IMR-90 (cell line): ENCODE measurements at places on chromosomes 11 and 22. TPM values are rescaled to one million over a fixed set of nuclear protein-coding genes. Genes with fewer than 3 reads are reported as not detected.

GRCh38 chr22:49770547-49771265 lies 57.0 kb downstream of the BRD1 start:
- H3K36me3 ChIP-seq, result peaks cover 28% of the 10 kb centered on the region
- peaks cover 11% of the 10 kb centered on the region for H3K4me1 ChIP-seq
- no peak overlapping the region for H3K27ac ChIP-seq
- H3K4me3 ChIP-seq, result no peak overlapping the region

DNA sequence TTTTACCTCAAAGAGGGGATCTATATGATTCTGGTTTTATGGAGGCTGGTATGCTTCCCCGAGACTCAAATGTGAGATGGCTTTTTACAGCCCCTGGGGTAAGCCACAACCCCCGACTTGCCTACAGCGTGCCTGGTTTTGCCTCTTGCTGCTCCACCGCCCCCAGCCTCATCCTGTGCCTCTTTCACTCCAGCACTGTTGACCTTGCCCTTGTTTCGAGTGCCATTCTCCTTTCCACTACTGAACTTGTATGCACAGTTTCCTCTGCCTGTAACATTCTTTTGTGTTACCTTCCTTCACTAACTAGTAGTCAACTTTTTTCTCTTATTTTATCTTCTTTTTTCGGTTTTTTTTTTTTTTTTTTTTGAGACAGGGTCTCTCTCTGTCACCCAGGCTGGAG lies 219.0 kb upstream of the ZBED5 start:
- no peaks in the 10 kb centered on the region for H3K36me3 ChIP-seq
- H3K4me1 ChIP-seq, result no peaks in the 10 kb centered on the region
- H3K27me3 ChIP-seq, result peaks cover 66% of the 10 kb centered on the region
- DNase-seq, result no peak
- no peak overlapping the region for H3K4me3 ChIP-seq

DNA sequence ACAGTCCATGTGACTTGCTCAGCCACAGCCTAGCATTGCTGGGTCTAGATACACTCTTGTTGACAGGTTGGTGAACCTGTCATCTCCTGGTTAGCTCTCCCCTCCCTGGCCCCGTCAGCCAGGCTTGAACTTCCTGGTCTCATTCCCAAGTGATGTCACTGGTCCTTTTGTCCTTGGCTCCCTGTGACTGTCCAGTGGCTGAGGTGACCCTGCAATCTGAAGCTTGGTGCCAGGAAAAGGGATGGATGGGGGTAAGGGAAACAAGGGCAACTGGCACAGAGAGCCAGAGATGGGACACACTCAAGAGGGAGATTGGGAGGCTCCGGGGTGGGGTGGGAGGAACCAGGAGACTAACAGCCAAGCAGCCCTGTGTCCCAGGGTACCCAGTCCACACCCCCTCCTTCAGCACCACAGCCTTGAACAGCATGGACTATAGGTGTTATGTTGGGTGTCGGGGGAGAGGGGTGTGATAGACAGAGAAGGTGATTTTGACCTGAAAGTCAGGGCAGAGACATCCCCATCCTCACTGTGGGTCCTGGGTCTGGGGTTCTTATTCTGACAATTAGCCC lies 63.8 kb upstream of the THY1 start:
- no peak for DNase-seq
- peaks cover 80% of the 10 kb centered on the region for H3K27me3 ChIP-seq
- H3K36me3 ChIP-seq, result no peaks in the 10 kb centered on the region
- no peak overlapping the region for H3K4me3 ChIP-seq
- no peaks in the 10 kb centered on the region for H3K4me1 ChIP-seq
- H3K27ac ChIP-seq, result no peak overlapping the region

MMP3 gene
- total RNA-seq, result under 0.01 and 0.28 TPM in 2 replicates

DNA sequence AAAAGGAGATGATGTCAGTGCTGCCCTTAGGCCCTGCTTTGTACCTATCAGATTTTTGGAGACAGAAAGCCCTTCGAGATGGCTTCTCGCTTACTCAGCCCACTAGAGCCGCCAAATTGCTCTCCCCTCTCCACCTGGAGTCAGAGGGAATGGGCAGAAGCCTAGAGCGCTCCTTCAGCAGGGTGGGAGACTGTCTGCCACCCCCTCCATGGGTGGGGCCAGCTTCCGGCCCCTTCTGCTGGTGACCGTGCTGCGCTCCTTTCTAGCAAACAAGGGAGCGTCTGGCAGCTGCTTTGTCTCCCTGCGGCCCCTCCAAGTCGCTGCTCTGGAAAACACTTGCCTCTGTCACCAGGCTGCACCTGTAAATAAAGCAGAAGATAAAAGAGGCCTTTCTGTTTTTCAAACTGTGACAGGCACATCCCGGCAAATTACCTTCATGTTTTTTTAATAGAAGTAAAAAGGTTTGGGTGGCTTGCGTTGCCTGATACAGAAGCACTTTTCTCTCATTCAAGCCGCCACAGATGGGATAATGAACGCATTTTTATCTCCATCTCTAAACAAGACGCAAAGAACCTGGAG lies 145.7 kb upstream of the NECTIN1 start:
- H3K4me3 ChIP-seq, result no peak overlapping the region
- DNase-seq, result no peak
- no peaks in the 10 kb centered on the region for H3K4me1 ChIP-seq
- H3K36me3 ChIP-seq, result no peaks in the 10 kb centered on the region
- H3K27me3 ChIP-seq, result peaks cover 22% of the 10 kb centered on the region
- H3K27ac ChIP-seq, result no peak overlapping the region
